ENCODE measurements at places on chromosomes 2 and 18.

DNA sequence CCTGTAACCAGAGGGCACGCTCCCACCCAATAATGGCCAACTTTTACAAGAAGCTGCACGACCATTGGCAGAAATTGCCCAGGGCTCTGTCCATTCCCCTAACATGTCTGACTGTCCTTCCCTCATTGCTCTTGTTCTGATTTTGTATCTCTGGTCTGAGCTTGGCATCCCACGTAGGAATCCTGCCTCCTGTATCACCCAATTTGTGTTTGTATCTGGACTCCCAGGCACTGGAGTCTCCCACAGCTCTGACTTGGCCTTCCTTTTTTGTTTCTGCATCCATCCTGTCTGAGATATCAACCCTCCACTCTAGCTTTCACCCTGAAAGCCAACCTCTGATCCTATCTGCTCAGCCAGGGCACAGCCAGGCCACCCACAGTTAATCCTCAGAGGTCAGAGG is 259.8 kb downstream of the FBXO15 start:
- DNase-seq: no peak

GRCh38 chr2:181300600-181301291 is 156.4 kb upstream of the ITGA4 start:
- DNase-seq: peak; percentile 45

- DNase-seq: peak; percentile 83
Observed at GRCh38 chr18:2654928-2655177, 673 bp upstream of the SMCHD1 start.

DNA sequence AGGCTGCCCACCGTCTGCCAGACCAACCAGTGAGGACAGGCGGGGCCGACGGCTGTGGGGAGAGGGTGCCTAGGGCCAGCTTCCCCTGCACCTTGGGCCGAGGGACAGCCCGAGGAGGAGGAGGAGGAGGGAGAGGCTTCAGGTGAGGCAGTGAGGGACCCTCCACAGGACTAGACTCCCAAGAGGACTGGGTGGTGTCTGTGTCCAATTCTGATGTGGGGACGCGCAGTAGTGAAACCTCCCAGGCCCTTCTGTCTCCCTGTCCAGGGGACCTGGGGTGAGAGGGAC is 19.8 kb upstream of the ASB1 start:
- DNase-seq: no peak

DNA sequence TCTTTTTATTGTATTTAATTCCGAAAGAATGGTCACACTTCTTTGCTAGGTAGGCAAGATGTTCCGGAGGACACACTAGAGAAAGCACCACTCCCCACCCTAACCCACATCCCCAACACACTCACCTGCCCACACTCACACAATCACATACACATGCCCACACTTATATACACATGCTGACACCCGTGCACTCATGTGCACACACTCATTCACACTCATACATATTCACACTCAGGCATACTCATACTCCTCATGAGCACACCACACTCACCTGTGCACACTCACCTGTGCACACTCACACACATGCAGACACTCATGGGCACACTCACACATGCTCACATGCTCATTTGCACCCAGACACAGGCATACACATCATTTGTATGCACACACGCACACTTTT is 21.4 kb downstream of the DIPK1C start:
- DNase-seq: no peak

DNA sequence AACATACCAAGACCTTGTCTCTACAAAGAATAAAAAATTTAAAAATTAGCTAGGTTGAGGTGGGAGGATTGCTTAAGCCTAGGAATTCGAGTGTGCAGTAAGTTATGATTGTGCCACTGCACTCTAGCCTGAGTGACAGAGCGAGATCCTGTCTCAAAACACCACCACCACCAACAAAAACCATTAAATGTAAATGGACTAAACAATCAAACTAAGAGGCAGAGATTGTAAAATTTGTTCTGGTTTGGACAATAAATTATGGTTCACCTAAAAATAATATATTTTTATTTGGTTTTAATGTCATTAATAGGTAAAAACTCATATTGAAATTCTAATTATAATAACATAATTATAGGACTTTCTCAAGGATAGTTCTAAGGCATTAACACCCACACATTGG is 9.9 kb upstream of the ATIC start:
- no peak for DNase-seq

GRCh38 chr2:217438821-217439220 is 564.0 kb downstream of the TNS1 start:
- no peak for DNase-seq

GRCh38 chr2:85731606-85732005 is 22.2 kb upstream of the ATOH8 start:
- DNase-seq: no peak

DNA sequence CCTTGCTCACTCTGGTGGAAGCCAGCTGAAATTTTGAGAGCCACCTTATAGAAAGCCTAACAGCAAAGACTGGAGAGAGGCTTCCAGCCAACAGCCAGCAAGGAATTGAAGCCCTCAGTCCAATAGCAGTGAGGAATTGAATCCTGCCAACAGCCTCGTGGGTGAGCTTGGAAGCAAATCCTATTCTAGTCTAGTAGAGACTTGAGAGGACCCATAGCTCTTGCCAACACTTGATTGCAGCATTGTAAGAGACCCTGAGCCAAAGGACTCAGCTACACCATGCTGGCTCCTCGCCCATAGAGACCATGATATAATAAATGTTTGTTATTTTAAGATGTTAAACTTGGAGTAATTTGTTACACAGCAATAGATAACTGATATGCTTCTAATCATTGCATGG is 403.0 kb upstream of the TNP1 start:
- no peak for DNase-seq

DNA sequence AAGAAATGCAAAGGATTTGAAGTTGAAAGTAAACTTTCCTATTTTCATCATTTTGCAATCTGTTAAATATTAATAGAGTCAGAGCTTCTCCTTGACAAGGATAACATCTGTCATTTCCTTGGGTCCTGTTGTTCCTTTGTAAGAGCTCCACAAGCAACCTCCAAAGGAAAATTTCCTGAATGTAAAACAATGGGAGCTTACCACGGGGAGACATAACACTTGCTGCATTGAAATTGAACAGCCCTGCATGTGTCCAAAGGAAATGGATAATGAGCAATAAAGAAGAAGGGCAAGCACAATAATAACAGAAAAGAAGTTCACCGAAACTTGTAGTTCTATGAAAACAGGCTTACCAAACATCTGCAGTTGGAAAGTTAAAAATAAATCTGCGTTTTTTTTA is 42.0 kb upstream of the SCG2 start:
- DNase-seq: no peak

GRCh38 chr2:125837611-125838010 is 818.3 kb upstream of the GYPC start:
- no peak for DNase-seq

DNA sequence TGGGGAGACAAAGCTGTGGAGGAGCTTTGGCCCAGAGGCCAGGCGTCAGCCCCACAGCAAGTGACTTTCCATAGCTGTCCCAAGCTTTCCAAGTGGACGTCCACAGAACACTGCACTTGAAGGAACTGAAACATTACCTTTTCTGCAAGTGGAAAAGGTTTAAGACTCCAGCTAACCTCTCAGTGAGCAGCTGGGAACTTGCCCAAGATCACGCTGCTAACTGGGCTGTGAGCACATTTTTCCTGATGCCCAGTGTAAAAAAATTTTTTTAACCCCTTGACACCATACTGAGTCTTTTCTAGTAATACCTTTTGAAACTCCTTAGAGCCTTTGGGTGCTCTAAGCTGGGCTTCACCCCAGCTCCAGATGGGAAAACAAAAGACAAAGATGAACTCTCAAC is 256.7 kb downstream of the HAUS1 start:
- no peak for DNase-seq

DNA sequence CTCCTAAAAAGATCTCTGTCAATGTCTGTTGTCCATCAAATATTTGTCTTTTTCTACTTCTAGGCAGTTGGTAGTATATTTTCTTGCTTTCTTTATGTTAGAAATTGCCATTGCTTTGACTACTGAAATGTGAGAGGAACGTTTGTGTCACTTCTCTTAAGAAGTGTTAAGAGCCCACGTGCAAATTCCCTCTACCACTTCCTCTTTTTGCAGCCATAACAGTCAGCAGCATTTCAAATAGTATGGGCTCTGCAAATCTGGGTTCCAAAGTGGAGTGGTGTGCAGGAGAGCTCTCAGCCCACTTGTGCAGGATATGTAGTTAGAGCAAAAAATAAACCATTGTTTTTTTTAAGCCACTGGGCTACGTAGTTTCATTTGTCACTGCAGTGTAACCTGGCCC is 314.0 kb downstream of the MEIS1 start:
- no peak for DNase-seq

- no peak for DNase-seq
Observed at GRCh38 chr2:10591207-10591606, 98.6 kb downstream of the NOL10 start.

GRCh38 chr2:137952586-137953129 is 11.6 kb upstream of the HNMT start:
- no peak for DNase-seq

DNA sequence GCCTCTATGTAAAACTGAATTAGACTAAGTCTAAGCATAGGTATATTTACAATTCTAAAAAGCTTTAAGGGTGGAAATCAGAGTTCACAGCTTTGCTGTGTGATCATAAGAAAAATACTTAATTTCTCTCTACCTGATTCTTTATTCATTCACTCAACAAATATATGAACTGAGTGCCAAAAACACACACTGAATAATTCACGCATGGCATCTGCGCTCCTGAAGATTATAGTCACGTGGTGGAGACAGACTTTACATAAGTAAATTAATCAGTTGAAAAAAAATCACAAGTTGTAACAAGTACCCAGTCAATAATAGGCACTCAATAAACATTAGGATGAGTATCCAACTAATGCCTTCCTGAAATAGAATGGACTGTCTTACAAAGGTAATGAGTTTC is 351.6 kb downstream of the METTL4 start:
- no peak for DNase-seq

DNA sequence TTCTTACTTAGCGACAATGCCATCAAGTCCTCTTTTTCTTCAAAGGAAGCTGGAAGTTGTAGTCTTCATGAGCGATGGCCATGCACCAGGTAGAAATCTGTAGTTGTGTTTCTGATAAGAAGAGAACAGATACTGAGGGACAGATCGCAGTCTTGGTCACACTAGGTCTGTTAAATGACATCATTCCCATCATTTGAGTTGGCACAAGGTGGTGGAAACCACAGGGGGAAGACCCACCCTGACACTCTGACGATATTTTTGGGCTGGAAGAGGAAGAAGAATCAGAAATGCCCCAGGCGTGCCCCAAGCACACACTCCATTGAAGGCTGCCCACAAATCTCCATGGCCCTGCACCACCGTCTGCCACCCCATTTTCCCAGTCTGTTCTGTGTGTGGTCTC is 89.0 kb upstream of the BOD1L2 start:
- DNase-seq: no peak

DNA sequence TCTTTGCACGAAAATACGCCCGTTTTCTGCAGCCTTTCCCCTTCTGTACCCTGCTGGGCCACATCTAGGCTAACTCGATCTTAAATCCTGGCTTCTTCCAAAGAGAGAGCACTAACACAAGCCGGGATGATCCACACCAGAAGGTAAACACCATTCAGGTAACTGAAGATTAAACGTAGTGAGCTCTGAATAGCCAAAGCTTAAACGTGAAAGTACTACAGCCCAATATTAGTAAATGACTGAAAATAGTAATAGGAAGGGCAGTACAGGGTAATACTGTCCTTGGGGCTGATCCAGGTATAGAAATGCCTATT is 422 bp upstream of the MRPL53 start:
- DNase-seq: no peak

- no peak for DNase-seq
Observed at GRCh38 chr2:217491271-217491670, 511.5 kb downstream of the TNS1 start.

DNA sequence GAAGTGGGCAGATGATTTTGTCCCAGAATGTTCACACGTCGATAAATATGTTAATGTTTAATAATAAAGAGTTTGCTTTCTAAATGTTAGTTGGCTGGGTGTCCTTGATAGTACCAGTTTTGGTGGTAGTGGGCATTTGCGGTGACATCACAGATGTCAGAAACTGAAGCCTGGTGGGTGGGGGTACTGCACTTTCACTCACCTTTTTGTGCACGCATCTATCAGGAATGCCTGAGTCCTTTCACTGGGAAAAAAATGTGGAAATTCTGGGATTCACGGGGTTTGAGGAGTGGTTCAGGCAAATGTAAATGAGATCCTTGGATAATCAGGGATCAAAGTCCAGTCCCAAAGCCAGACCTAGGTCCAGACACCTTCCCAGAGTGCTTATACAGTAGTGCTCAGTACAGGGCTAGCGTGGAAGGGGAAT is 3.2 kb downstream of the EPAS1 start:
- no peak for DNase-seq

DNA sequence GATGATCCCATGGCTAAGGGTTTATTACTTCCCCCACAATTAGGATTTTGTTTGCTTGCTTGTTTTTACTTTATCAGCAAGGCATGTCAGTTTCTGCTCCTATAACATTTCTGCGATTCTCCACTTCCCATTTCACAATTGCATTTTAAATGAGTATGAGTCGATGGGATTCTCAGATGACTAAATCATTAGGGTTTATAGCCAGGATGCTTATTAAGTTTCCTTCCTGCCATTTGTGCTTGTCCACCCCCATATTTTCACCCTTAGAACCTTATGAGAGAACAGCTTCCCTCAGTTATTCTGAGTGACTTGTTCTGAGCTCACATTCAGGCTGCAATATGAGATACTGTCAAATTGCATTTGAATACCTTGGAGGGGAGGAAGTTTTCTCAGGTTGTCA is 37.9 kb upstream of the C1GALT1C1L start:
- DNase-seq: no peak

- DNase-seq: no peak
Observed at GRCh38 chr2:214378455-214379103, 32.3 kb upstream of the VWC2L start.

- no peak for DNase-seq
Observed at GRCh38 chr2:236873636-236874035, 212.1 kb upstream of the COPS8 start.

- DNase-seq: no peak
Observed at GRCh38 chr18:61950371-61950770, 57.6 kb upstream of the RNF152 start.

- no peak for DNase-seq
Observed at GRCh38 chr18:21548647-21549046, 51.9 kb downstream of the ESCO1 start.

- no peak for DNase-seq
Observed at GRCh38 chr2:127193164-127193966, 26.7 kb downstream of the CYP27C1 start.
